GOT3 (cell line): ENCODE measurements at places on chromosomes 4 and X.

GRCh38 chr4:169225058-169225751 lies 45.6 kb downstream of the SH3RF1 start:
- DNase-seq = no peak

- DNase-seq = no peak
Measured at GRCh38 chr4:7865533-7865932, 74.1 kb downstream of the AFAP1 start.

GRCh38 chr4:186885289-186885688 lies 161.6 kb upstream of the FAT1 start:
- no peak for DNase-seq

- DNase-seq = no peak
Measured at GRCh38 chr4:12729384-12729783, 754.8 kb downstream of the RAB28 start.

GRCh38 chr4:6408263-6408662 lies 64.2 kb downstream of the PPP2R2C start:
- DNase-seq = no peak

GRCh38 chrX:1686642-1687041 lies 71.8 kb downstream of the ASMT start:
- no peak for DNase-seq

DNA sequence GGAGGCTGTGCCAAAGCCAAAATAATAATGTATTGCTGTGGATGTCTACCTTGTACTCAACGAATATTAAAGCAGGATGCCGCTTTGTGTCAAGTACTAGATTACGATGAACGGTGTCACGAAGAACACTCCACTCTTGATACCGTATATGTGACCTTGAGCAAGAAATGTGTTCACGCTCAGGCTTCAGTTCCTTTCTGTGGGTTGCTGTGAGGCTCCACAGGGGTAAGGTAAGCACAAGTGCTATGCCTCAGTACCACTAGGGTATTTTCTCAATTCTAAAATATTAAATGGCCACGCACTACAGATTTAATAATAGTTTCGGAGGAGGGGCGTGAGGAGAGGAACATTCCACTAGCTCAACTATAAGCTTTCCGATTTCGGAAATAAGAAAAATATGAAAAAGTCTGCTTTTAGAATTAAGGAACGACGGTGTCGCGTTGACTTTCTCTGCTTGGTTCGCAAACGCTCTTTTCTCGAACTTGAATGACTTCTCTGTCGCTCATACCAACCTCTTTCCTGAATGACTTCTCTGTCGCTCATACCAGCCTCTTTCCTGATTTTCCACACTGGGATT lies 607 bp upstream of the SCOC start:
- no peak for DNase-seq

DNA sequence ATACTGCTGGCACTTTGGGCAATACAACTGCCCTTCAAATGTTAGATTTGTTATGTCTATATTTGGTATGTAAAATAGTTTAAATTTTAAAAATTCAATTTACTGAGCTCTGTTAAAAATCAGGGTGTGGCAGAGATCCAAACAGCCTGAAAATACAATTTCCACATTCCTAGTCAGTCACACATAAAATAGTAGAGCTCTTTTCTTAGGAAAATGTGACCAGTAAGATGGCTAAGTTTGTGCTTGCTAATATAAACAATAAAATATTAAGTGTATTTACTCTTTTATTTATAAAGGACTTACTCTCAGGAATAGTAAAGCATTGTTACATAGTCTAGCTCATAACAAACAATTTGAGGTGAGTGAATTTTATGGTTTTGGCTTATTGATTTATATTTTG lies 200.2 kb downstream of the DKK2 start:
- no peak for DNase-seq

DNA sequence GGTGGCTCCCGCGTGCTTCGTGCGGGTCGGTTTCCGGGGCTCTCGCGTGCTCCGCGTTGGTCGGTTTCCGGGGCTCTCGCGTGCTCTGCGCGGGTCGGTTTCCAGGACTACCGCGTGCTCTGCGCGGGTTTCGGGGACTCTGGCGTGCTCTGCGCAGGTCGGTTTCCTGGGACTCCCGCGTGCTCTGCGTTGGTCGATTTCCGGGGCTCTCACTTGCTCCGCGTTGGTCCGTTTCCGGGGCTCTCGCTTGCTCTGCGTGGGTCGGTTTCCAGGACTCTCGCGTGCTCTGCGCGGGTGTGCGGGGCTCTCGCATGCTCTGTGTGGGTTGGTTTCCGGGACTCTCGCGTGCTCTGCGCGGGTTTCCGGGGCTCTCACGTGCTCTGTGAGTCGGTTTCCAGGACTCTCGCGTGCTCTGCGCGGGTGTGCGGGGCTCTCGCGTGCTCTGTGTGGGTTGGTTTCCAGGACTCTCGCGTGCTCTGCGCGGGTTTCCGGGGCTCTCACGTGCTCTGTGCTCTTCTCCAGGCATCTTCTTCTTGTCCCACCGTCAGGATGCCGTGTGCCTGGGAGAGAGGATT lies 109.9 kb upstream of the LRPAP1 start:
- no peak for DNase-seq

- no peak for DNase-seq
Measured at GRCh38 chr4:99825272-99825671, 8.6 kb downstream of the DAPP1 start.

DNA sequence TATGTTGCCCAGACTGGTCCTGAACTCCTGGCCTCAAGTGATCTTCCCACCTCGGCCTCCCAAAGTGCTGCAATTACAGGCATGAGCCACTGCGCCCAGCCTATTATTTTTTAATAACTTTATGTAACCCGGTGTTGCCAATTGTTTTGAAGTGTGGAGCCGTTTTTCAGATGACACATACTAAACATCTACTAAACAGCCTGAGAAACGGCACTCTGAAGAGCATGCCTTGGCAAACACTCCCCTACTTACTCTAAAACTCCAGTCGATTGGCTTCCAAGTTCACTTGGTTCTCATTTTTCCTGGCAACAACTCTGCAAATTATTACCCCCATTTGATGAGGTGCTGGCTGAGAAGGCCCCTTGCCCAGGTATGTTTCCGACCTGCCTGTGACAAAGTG lies 131.1 kb downstream of the GPR143 start:
- DNase-seq = no peak
